ENCODE measurements at places on chromosomes 2 and 18.
A peak's percentile ranks its signal among the peaks of the same experiment; 100 is the strongest.

- peak; percentile 41 for DNase-seq
Measured at GRCh38 chr18:78772360-78773302, 207.0 kb upstream of the SALL3 start.

GRCh38 chr2:27990030-27990590, 99.6 kb downstream of the BABAM2 start:
- no peak for DNase-seq

- no peak for DNase-seq
Measured at GRCh38 chr2:124320051-124320688, 295.1 kb downstream of the CNTNAP5 start.

- no peak for DNase-seq
Measured at GRCh38 chr2:63604666-63605065, 15.9 kb downstream of the MDH1 start.

DNA sequence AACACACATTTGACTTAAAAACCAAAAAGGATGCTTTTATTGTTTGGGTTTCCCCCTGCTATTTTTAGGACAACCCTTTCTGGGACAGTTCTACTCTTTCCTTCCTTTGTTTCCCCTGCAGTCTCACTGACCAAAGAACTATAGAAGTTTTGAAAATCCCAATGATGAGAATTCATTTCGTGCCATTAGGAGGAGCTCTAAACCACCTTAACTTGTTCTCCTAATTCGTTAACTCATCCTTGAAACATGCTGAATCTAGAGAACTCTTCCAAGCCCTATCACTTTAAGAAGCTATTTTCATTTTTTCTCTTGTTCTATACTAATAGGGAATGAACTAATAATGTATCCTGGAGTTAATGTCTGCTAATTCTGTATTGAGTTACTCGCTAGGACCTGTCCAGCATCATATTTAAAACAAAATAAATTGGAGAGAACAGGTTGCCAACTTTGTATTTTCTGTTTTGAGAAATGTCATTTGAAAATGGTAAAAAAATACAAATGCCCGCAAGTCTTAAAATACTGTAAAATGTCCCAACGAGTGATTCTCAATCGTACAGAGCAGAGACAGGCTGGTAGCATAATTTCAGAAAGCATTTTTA, 62.9 kb downstream of the AFTPH start:
- no peak for DNase-seq

GRCh38 chr2:150610670-150611279, 123.3 kb upstream of the RND3 start:
- DNase-seq: no peak

GRCh38 chr2:69353360-69353759, 33.7 kb downstream of the GFPT1 start:
- DNase-seq: no peak

DNA sequence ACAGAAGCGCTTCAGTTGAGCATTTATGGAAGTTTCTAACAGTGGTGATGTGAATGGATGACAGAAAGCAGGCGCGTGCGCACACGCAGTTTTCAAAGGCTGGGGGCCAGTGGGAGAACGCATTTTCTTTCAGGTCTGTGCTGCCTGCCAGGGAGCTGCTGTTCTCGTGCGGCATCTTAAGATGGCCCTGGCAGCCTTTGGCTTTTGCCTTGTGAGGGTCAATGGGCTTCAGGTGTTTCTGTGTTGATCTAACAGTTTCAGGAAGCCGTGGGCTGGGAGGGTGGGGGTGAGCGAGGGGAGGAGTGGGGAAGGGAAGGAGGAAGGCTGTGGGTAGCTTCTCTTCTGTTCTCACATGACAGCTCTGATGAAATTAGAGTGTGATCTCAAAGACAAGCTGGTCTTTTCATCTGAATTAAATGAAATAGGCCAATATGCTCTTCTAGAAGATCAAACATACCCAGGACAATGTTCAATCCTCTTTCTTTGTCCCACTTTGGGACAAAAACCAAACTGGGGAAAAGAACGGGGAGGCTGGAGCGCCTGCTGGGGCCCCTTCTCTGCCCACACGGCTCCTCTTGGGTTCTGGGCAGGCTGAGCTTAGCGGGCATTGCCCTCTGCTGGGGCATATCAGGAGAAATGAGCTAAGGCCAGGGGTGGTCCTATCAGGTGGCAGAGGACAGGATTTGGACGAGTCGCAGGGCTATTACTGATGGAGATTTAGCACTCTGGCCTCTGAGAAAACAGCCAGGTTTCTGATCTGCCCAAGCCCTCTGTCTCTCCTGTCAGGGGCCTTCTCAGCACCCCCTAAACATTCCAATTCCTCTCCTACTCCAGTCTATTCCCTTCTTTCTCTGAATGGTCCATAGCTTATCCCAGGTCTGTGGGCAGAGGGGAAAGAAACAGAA, 126.2 kb upstream of the LGALSL start:
- no peak for DNase-seq

- DNase-seq: no peak
Measured at GRCh38 chr2:9262671-9263171, 56.1 kb downstream of the ASAP2 start.

DNA sequence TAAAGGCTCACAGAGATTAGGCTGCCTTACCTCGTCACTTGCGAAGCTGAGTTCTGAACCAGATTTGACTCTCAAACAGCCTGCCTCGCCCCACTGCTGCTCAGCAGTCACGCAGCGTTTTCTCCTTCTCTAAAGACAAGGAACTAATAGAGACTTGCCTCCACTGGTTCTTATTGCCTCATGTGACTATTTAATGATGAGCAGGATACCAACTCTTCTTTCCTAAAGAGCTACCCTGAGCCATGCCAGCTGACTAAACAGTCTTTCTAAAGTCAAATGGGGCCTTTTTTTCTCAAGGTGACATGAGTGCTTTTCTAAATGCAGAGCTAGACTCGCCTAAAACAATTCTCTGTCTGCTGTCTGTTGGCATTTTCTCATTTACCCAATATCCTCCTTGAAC, 147.5 kb downstream of the NCKAP5 start:
- no peak for DNase-seq

GRCh38 chr2:88765154-88765888, 73.8 kb downstream of the RPIA start:
- peak; percentile 57 for DNase-seq

- no peak for DNase-seq
Measured at GRCh38 chr2:142975239-142975638, 97.8 kb downstream of the KYNU start.

GRCh38 chr2:96359310-96359709, 23.7 kb downstream of the NCAPH start:
- DNase-seq: no peak

DNA sequence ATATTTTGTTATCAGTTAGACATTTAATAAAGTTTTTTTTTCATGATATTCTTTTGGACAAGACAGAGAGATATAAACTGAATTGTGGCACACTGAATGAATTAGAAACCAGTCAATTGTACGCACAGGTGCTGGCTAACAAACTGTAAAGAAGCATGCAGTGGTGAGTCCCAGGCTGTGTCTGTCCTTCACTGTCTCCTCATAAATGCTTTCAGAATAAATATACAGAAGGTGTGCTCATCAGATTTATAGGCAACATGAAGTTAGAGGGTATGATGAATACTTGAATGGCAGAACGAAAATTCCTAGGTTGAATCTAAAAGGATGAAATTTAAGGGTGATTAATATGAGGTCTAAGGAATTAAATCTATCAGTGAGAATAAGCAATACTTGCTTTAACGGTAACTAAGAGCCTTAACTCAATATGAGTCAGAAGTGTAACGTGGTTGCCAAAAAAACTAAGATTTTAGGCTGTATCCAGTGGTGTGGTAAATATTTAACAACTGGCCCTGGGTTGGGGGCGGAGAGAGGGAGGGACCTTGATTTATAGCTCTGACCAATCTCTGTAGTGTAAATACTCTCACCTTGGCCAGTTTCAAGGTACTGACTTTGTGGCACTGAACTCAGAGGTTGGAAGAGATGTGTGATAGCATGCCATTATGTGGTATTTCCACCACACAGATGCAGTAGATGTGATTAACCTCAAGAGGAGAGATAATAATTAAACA, 41.9 kb upstream of the AAK1 start:
- DNase-seq: no peak

GRCh38 chr2:12162269-12163247, 416.1 kb downstream of the LPIN1 start:
- DNase-seq: no peak

- DNase-seq: no peak
Measured at GRCh38 chr2:203396667-203397066, 68.5 kb downstream of the ABI2 start.

- no peak for DNase-seq
Measured at GRCh38 chr2:76977846-76978727, 544.1 kb downstream of the LRRTM4 start.

DNA sequence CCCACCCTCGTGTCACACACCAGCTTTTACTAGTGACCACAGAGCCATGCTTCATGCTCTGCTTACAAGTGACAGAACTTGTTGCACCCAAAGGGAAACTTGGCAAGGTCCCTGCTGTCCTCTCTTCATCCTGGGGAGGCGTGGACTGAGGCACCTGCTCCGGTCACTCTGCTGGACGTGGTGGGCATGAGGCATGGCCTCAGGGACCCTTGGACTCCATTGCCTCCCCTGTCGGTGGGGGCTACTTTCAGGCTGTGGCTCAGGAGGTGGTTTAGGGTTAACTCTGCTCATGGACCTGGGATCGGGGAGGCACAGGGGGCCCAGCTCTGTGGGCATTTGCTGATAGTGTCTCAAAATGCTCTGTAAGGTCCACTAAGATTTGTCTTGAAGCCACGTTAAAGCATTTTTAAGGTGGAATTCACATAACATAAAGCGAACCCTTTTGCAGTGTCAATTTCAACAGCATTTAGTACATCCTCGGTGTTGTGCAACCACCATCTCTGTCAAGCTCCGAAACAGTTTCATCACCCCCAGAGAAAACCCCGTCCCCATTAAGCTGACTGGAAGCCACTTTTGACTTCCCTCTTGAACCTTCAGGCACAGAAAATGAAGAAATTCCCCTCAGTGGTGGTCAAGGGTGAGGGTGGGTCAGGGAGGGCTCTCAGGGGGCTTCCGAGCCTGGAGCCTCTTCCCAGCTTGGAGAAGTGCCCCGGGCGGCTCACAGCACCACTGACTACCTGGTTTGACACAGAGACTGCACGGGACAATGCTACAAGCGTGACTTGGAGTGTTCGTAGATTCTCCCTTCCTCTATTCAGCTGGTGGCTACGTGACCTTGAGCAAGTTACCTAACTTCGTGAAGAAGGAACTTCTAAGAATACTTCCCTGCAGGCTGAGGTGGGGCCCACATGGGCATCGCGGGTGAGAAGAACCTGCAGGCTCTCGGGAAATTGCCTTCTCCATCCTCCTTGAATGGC, 100.0 kb upstream of the HDAC4 start:
- no peak for DNase-seq

- DNase-seq: no peak
Measured at GRCh38 chr2:75844651-75845050, 133.9 kb upstream of the GCFC2 start.
